ENCODE measurements at places on chromosomes 11 and 22.
A peak's percentile ranks its signal among the peaks of the same experiment; 100 is the strongest.

DNA sequence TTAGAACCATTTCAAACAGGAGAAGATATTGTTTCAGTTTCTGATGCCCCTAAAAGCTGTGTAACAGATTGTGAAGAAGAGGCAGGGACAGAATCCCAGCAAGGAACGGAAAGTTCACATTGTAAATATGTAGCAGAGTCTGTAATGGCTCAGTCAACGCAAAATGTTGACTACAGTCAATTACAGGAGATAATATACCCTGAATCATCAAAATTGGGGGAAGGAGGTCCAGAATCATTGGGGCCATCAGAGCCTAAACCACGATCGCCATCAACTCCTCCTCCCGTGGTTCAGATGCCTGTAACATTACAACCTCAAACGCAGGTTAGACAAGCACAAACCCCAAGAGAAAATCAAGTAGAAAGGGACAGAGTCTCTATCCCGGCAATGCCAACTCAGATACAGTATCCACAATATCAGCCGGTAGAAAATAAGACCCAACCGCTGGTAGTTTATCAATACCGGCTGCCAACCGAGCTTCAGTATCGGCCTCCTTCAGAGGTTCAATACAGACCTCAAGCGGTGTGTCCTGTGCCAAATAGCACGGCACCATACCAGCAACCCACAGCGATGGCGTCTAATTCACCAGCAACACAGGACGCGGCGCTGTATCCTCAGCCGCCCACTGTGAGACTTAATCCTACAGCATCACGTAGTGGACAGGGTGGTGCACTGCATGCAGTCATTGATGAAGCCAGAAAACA lies 40.8 kb downstream of the IGLL1 start:
- DNase-seq = peak; percentile 89

DNA sequence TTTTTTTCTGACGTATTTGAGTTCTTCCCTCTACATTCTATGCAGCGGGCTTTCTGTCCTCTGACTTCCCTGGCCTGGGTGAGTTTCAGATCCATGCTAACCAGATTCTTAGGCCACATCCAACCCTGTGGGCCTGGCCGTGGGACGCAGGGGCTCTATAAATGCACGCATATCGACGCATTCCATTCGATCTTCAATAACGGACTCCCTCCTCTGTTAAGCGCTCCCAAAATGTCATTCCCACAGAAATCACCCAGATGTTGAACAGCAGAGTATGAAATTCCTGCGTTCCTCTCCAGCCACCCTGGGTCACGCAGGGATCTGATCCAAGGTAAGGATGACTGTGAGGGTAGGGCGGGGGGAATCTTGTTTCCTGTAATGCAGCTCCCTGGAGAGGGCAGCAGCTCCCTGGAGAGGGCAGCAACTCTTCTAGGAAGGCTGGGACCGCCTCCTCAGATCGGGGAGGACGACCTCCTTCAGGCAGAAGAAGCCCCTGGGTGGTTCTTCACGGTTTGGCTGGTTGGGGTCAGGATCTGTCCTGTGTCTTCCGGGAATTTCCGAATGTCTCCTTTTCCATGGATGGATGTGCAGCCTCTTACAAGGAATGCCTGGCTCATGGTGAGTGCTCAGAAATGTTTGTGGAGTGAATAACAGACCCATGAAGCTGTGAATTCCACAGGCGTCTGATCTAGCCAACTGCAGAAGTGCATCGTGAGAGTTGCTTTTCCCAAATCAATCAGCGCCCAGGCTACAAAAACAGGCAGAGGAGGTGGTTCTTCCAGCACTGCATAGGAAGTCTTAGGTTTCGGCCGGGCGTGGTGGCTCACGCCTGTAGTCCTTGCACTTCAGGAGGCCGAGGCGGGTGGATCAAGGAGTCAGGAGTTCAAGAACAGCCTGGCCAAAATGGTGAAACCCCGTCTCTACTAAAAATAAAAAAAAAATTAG lies 12.2 kb downstream of the MRGPRD start:
- DNase-seq = peak; percentile 53

DNA sequence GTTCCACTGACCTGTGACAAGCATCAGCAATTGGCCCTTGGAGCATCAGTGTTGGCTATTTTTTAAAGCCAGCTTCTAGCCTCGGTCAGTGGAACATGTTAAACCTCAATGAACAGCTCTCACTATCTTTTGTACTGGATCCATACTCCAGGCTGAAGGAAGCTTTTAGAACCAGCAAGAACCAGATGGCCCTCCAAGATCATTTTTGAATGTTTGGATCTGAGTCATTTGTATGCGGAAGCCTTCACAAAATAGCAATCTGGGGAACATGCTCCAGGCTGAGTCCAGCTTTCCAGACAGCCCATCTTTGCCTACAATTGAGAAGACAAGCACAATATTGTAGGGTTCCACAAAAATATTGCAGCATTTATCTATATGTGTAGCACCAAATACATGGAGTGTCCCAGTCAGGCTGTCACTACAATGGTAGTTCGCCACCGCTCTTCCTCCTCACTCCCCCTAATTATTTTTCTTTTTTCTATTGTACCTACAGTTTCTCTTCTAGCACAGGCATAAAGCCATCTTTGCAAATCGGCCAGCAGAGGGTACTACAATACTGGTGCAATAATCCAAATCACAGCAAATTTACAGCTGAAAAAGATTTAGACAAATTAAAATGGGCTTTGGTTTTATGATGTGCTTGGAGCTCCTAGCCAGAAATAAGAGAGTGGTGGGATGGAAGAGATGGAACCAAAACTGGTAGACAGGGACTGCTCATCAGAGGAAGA lies 177.4 kb upstream of the BLID start:
- no peak for DNase-seq

- no peak for DNase-seq
Observed at GRCh38 chr11:16787035-16787742, 48.7 kb downstream of the C11orf58 start.

DNA sequence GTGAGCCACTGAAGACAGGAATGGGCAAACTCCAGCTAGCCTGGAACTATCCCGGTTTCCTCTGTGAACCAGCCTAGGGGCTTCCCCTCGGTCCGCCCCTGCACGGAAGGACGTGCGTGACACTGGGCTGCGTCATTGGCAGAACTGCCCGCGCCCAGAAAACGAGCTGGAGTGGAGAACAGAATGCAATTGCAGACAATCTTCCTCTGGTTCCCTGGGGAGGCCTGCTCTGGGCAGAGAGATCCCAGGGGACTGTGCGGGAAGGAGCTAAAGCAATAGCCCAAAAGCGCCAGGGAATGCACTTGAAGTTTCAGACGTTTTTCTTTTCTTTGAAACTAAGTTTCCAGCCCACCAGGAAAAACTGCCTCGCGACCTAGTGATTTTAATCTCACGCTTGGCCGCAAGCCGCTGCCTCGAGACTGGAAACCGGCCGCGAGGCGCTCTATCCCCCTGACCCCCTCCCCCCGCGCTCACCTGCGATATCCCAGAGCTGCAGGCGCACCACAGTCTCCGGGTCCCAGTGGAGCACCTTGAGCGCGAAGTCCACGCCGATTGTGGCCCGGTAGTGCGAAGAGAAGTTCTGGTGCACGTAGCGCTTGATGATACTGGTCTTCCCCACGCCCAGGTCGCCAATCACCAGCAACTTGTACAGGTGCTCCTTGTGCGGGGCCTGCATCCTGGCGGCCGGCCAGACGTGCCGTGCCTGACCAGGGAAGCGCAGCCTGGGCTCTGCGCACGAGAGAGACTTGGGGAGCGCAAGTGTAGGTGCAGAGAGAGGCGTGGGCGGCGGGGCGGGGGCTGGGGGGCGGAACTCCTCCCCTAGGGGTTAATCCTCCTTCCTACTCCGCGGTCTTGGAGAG lies at the start of gene RAB38:
RAB38 (minus strand) TSS at position 735 of the 860 bp plus-strand sequence; CDS start at position 676, 59 bp downstream.
- peak; percentile 60 for DNase-seq

GRCh38 chr11:10908215-10908951 lies 50.5 kb upstream of the ZBED5 start:
- peak; percentile 51 for DNase-seq

GRCh38 chr11:3894128-3894731 lies 38.8 kb downstream of the STIM1 start:
- peak; percentile 38 for DNase-seq

GRCh38 chr11:61076506-61077304 lies 25.6 kb upstream of the CD5 start:
- DNase-seq = no peak

DNA sequence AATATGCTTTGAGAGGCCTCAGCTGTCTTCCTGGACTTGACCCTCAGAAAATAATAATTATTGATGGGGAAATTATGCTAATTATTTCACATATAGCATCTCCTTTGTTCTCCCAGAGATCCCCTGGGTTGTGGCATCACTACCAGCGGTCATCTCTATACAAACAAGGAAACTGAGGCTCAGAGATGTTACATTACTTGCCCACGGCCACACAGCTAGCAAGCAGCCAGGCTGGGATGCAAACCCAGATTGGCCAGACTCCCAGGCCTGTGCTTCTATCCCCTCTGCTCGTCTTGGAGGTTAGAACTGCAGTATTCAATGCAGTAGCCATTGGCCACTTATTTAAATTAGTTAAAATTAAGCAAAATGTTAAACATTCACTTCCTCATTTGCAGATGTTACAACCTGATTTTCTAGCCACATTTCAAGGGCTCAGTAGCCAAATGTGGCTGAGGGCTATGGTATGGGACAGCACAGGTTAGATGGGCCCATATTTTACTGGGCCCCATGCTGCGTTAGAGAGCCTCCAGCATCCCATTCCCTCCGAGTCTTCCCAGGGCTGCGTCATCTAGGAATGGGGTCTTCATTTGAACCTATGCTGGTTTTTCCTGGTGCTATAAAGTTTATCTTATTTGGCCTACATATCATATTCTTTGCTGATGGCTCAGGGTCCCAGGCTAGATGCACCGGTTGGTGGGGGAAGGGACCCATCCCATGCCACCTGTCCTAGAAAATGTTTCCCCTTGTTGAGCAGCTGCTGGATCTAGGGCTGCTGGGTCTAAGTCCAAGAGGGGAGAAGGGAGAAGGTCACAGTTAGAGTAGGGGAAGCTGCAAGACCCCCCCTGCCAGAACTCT lies 2.2 kb downstream of the SLC35C1 start:
- DNase-seq = no peak

GRCh38 chr11:4559527-4560440 lies 14.8 kb downstream of the OR52M1 start:
- DNase-seq = peak; percentile 20

- no peak for DNase-seq
Observed at GRCh38 chr11:79564288-79564925, 123.6 kb upstream of the TENM4 start.

- no peak for DNase-seq
Observed at GRCh38 chr11:93613231-93613831, 48.2 kb upstream of the CEP295 start.

GRCh38 chr11:105673089-105673488 lies 63.2 kb downstream of the GRIA4 start:
- peak; percentile 25 for DNase-seq

- DNase-seq = no peak
Observed at GRCh38 chr11:118200497-118200896, 24.1 kb upstream of the SCN2B start.

- no peak for DNase-seq
Observed at GRCh38 chr11:61114913-61115312, 12.6 kb downstream of the CD5 start.

GRCh38 chr22:36510384-36510783 lies 3.5 kb upstream of the FOXRED2 start:
- DNase-seq = no peak

- peak; percentile 16 for DNase-seq
Observed at GRCh38 chr11:17013548-17014320, 480 bp downstream of the PLEKHA7 start.

DNA sequence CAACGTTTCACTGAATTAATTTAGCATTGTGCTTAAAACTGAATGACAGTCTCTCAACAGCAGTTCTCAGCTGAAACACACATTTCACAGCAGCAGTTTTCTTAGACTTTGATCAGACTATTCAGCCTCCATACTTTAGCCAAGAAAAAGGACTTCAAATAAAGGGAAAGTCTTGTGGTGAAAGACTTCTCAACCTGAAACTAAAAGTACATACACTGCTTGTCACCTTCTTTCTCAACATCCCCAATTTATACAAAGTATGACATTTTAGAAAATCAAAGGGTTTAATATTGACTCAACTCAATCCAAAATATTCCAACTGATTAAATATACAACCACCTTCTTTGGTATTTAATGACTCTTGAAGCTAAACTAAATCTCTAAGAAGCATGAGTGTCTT lies 419.0 kb downstream of the LRRC4C start:
- no peak for DNase-seq

DNA sequence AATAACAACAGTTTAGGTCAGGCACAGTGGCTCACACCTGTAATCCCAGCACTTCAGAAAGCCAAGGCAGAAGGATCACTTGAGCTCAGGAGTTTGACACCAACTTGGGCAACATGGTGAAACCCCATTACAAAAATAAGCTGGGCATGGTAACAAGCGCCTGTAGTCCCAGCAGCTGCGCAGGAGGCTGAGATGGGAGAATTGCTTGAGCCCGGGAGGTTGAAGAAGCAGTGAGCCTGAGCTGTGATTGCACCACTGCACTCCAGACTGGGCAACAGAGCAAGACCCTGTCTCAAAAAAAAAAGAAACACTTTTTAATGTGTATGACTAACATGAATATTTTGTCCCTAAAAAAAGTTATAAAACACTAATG lies 24.5 kb upstream of the TFIP11 start:
- no peak for DNase-seq

DNA sequence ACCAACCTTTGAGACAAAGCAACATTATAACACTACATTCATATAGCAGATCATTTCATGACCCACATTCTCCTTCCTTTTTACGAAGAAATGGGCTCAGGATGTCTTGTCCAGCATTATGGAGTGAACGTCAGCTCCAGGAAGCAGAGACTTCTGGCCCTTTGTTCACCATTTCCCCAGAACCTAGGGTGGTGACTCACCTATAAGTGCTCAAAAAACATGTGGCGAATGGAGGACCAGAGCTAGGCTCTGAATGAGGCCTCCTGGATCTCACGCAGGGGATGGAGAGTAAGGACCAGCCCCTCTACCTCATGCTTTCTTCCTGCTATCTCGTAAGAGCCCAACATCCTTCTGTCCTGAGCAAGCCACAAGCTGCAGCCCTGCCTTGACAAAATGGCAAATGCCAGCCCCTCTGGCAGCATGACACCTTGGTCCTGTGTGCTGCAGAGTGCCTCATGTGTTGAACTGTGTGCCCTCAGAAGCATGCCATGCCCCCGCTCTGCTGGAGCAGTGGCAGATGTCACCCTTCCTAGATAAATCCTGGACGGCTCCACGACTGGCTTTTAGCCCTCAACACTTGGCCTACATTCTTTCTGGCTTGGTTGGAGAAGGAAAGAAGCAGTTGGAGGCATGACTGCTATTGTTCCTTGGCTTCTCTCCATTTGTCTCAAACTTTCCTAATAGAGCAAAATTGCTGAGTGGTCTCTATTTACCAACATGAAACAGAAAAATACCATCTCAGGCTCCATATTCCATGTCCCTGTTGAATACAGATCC lies 6.5 kb upstream of the ST3GAL4 start:
- DNase-seq = no peak

- DNase-seq = no peak
Observed at GRCh38 chr22:43247546-43248260, 60.8 kb upstream of the TTLL12 start.

GRCh38 chr11:36308577-36308976 lies 12.5 kb downstream of the PRR5L start:
- DNase-seq = no peak

- DNase-seq = no peak
Observed at GRCh38 chr11:44387825-44388224, 77.9 kb upstream of the ALX4 start.

GRCh38 chr11:908273-908672 lies 2.3 kb downstream of the CHID1 start:
- DNase-seq = peak; percentile 41
